Activated CD4-positive, CD25-positive, alpha-beta regulatory T cell treated with anti-CD3 and anti-CD28 coated beads, Interleukin-2, amount 50 U/mL, for 24 hours (primary cell): ENCODE measurements at places on chromosomes 2 and 18.

DNA sequence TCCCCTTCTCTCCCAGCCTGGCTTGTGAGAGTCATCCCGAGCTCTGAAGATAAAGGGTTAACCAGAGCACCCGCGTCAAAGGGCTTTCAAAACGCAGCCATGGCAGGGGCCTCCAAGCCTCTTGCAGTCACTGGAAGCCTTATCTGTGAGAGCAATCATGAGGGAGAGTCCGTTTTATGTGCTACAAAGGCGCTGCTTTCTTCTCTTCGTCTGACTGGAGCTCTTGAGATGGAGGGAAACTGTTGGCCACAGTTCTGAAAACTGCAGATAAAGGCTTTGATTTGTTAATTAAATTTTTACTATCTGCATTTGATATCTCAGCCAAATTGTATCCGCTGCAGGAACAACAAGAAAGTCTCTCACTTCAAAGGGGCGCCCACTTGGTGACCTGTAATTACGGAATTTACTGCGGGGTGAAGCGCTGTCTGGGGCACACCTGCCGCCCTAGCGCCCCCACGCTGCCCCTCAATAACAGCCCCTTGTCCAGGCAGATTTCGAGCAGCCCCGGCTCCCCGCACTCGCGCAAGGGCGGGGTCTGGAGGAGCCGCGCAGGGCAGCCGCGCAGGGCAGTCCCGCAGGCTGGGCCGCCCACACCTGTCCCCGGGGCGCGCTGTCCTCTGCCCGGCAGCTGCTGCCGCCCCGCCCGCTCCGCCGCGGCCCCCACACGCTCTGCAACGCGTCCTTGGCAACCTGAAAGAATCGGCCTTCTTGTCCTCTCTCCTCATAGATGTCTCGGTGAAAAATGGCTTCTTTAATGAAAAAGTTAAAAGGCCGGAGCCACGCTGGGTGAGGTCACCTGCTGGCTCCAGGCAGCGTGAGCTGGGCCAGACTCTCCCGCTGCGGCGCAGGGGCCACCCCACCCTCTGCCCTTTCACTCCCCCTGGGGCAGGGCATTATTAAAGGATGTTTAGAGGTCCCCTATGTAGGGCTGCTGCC, 217.9 kb downstream of the VAPA start:
- no peak for ATAC-seq

- no peak for ATAC-seq
Measured at GRCh38 chr2:2523461-2524347, 192.6 kb upstream of the MYT1L start.

DNA sequence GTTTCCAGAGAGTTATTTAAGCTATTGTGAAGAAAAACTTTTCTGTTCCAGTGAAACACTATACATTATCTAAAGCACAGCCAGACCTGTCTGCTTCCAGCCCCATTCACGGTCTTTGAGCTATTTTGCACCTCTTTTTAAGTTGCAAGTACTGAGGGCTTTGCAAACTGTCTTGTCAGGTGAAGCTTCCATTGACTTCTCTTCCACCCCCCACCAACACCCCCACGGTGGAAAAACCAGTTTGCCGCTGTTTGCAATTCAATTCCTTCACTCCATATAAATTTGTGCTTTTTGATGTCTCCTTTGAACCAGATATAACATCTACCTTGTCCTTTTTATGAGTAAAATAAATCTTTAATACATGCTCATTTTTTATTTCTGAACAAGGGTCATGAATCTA, 15.7 kb downstream of the B3GNT7 start:
- no peak for ATAC-seq

DNA sequence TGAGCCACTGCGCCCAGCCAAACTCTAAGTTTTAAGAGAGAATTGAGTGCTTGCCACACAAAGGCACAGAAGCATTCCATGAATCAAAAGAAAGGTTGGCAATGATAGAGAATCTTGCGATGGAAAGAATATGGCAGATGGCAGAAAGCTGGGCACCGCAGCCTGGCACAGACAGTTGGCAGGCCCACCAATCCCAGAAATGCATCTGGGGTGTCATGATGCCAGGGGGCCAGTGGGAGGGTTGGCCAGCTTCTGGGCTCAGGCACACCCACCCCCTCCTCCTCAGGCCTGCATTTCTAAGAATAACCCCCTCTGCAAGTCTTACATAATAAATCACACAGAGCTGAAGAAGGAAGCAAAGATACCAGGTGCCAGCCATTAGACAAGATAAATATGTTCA, 19.6 kb downstream of the ZNF2 start:
- no peak for ATAC-seq

- ATAC-seq: no peak
Measured at GRCh38 chr2:138919120-138919747, 139.0 kb upstream of the NXPH2 start.
